Posterior vena cava (tissue), 2 donors: ENCODE measurements at places on chromosomes 7 and 10. TPM values are rescaled to one million over a fixed set of nuclear protein-coding genes. Genes with fewer than 3 reads are reported as not detected.

DNA sequence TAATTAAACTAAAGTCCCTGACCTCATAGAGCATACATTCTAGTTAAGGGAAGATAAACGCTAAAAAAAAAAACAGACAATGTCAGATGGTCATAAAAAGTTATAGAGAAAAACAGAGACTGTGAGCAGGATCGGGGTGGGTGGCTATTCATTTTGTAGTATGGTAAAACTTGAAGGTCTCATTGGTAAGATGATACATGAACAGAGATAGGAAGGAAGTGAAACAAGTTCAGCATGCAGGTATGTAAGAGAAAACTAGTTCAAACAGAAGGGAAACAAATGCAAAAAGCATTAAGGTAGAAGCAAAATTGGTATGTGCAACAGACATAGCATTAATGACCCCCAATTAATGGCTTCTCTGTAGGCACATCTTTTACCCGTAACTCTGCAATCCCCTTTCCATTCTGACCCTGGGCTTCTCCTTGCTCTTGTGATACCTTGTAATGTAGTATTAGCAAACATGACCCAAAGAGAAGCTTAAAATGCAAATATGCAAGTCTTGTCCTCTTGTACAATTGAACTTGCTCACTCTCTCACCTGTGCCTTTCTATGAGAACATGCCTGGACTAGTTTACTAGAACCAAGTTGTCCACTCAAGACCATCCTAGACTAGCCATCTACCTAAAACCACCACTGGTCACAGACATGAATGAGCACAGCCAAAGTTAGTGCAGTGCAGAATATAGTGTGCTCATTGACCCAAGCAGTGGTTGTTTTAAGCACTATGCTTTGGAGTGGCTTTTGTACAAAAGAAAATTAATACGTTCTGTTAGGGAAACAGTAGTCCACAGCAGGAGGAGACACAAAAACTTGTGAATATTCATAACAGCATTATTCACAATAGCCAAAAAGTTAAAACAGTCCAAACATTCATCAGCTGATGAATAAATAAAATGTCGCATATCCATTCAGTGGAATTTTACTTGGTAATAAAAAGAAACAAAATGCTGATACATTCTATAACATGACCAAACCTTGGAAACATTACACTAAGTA, 57.0 kb downstream of the BRAF start:
- DNase-seq: no peak

- no peak for DNase-seq
Observed at GRCh38 chr7:111329367-111330234, 232.7 kb downstream of the IMMP2L start.

GRCh38 chr7:105799006-105799405, 77.4 kb downstream of the ATXN7L1 start:
- no peak for DNase-seq

- DNase-seq: peak; percentile 90
Observed at GRCh38 chr10:72328045-72328828, 26.5 kb downstream of the DNAJB12 start.

GRCh38 chr7:55056577-55057480, 38.0 kb downstream of the EGFR start:
- no peak for DNase-seq

GRCh38 chr10:6083523-6084475, 5.0 kb upstream of the RBM17 start:
- no peak for DNase-seq

DNA sequence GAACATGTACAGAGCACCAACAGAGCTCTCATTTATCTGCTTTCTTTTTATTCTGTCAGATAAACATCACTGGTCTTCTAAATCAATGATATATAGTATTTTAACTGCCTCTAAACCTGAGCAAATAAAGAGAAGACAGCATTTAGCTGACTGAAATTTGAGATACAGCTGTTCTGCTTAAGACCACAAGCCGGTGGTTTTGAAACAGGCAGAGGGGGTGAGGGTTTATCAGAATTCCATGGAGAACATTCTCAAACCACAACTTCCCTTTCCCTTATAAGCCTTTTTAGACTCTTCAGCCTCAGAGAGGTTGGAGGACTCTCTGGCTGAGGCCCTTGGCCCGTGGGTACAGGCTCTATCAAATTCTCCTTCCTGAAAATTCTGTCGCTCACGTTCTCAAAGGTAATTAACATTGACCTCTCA, 87.4 kb upstream of the RSU1 start:
- no peak for DNase-seq

GRCh38 chr7:45060295-45060694, 28.5 kb downstream of the NACAD start:
- DNase-seq: no peak

- no peak for DNase-seq
Observed at GRCh38 chr7:134029-134428, 58.3 kb upstream of the FAM20C start.

- DNase-seq: peak; percentile 96
Observed at GRCh38 chr7:131654668-131655326, 98.4 kb upstream of the PODXL start.

DNA sequence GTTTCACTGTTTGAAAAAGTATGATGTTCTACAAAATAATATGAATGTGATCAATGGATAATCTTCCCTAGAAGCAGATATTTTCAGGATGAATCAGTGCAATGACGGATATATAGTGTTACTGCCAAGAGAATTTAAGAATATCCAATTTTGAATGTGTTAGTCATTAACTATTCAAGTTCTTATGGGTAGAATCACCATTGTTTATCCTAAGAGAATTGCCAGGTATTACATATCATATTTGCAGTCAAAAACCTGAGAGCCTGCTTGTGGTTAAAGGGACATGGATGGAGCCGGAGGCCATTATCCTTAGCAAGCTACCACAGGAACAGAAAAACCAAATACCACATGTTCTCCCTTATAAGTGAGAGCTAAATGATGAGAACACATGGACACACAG, 26.9 kb downstream of the AHR start:
- DNase-seq: no peak

- no peak for DNase-seq
Observed at GRCh38 chr7:71705217-71705616, 573.3 kb downstream of the GALNT17 start.

- DNase-seq: no peak
Observed at GRCh38 chr7:150876817-150877526, 24.7 kb downstream of the AOC1 start.

DNA sequence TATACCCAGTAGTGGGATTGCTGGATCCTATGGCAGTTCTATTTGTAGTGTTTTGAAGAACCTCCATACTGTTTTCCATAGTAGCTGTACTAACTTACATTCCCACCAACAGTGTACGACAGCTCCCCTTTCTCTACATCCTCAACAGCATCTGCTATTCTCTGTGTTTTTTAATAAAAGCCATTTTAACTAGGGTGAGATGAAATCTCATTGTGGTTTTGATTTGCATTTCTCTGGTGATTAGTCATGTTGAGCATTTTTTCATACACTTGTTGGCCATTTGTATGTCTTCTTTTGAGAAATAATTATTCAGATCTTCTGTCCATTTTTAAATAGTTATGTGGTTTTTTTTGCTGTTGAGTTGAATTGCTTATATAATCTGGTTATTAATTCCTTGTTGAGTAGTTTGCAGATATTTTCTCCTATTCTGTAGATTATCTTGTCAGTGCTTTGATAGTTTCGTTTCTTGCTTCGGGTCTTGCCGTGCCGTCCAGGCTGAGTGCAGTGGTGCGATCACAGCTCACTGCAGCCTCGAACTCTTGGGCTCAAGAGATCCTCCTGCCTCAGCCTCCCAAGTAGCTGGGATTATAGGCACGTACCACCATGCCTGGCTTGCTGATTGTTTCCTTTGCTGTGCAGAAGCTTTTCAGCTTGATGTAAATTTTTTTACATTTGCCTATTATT, 12.0 kb downstream of the MTG1 start:
- DNase-seq: peak; percentile 26

- no peak for DNase-seq
Observed at GRCh38 chr10:110793128-110793812, 78.5 kb upstream of the PDCD4 start.

GRCh38 chr7:139691253-139691781, 86.5 kb downstream of the HIPK2 start:
- DNase-seq: no peak

DNA sequence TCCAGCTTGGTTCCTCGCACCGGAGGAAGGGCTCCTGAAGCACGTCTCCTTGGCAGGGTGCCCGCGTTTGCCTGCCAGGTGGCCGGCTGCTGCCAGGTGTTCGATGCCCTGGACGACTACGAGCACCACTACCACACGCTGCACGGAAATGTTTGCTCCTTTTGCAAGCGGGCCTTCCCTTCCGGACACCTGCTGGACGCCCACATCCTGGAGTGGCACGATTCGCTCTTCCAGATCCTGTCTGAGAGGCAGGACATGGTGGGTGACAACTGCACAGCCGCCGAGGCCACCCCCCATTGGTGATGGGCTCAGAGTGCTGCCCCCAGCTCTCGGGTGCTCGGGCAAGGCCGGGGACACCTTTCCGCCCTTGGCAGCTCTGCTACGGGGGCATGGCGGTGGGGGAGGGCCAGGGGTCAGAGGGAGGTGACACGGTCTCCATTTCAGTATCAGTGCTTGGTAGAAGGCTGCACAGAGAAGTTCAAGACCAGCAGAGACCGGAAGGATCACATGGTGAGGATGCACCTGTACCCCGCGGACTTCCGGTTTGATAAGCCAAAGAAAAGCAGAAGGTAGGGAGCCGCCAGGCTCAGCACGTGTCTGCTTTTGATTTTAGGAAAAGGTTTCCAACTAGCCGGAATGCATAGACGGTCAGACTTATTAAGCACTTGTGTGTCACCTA, 1.1 kb downstream of the ZNF511 start:
- no peak for DNase-seq

GRCh38 chr10:66982792-66983474, 57.1 kb downstream of the LRRTM3 start:
- no peak for DNase-seq

- no peak for DNase-seq
Observed at GRCh38 chr10:98587156-98587837, 140.6 kb upstream of the HPS1 start.

- DNase-seq: no peak
Observed at GRCh38 chr7:22083704-22084240, 138.1 kb upstream of the CDCA7L start.

DNA sequence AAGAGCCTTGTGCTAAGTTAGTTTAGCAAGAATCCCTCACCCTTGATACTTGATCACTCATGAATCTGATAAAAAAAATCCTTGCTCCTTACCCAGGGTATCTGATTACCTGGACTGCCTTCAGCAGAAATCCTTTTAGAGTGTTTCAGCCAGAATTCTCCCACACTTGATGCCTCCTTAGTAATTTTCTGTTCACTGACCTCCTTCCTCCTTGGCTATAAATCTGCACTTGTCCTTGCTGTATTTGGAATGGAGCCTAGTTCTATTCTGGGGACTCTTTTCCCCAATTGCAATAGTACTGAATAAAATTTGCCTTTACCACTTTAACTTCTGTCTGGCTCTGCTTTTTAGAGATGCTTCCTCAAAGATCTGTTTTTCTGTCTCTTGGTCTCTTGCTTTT, 84.9 kb downstream of the RPS24 start:
- no peak for DNase-seq

DNA sequence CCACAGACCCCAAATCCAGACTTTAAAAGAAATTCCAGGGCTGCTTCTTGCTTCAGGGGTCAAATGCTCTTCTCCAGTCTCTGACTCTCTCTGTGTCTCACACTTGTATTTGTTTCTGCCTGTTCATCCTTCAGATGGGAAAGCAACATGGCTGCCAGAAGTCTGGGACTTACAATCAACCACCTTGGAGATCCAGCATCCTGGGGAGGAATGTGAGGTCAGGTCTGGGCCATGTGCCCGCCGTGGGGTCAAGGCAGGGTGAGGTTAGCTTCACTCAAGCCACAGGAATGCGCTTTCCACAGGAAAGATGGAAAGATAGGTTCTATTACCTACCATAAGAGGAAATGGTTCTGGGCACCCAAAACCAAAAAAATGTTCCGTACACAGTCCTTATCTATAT, 34.3 kb upstream of the NPVF start:
- no peak for DNase-seq

DNA sequence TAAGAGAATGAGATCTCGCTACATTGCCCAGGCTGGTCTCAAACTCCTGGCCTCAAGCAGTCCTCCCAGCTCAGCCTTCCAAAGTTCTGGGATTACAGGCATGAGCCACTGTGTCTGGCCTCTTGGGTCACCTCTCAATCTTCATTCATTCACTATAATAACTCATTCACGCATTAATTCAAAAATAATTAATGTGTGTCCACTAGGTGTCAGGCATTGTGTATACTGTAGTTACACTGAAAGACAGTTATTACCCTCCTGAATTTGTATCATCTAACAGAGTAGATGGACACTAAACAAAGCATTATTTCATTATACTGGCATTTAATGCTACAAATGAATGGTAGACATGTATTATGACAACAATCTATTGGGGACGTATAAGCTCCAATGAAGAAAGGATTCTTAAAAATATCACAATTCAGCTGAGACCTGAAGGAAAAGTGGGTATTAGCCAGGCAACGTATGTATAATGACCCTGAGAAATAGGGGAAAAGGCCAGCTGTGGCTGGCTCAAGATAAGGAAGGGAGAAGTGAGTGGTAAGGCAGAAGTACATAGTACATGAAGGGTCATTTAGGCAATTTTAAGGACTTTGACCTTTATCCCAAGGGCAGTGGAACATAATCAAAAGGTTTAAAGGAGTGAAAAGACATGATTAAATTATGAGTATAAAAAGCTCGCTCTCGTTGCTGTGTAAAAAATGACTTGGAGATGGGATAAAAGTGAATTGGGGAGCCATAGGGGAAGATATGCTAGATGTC, 150.7 kb downstream of the BTAF1 start:
- DNase-seq: no peak

- DNase-seq: no peak
Observed at GRCh38 chr10:48520594-48520993, 84.3 kb downstream of the ARHGAP22 start.

DNA sequence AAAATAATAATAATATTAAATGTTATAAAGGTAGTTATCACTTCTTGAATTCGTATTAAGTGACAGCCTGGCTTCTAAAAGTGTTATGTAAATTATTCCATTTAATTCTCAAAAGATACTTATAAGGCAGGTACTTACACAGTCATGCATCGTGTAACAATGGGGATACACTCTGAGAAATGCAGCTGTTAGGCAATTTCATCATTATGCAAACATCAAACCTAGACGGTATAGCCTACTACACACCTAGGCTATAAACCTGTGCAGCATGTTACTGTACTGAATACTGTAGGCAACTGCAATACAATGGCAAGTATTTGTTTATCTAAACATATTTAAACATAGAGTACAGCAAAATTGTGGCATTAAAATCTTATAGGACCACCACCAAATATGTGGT, 1.5 kb downstream of the IFIT1 start:
- no peak for DNase-seq

- no peak for DNase-seq
Observed at GRCh38 chr7:47586925-47587324, 5.0 kb upstream of the TNS3 start.

- DNase-seq: peak; percentile 84
Observed at GRCh38 chr10:69801434-69802315, at the start of gene COL13A1. COL13A1 (plus strand) TSS chr10:69801906; CDS start chr10:69802424, 518 bp downstream.

EPHA1 gene
- total RNA-seq: not detected

CCDC126 gene
- 15.5 TPM for total RNA-seq

ANK3 gene
- 5.7 TPM for total RNA-seq

GRM8 gene
- not detected for total RNA-seq

CALHM1 gene
- not detected for total RNA-seq

BHLHA15 gene
- not detected for total RNA-seq

RHOBTB1 gene
- 15.4 TPM for total RNA-seq

KCND2 gene
- total RNA-seq: 3.5 TPM

CPA2 gene
- total RNA-seq: not detected

HKDC1 gene
- total RNA-seq: 0.05 TPM

PKD2L1 gene
- not detected for total RNA-seq

LRRD1 gene
- 0.14 TPM for total RNA-seq

VAX1 gene
- total RNA-seq: not detected

CHAT gene
- total RNA-seq: not detected

SLC26A3 gene
- total RNA-seq: not detected
